NCI-H1417 treated with DMSO at 0.1 percent for 48 hours (cell line): ENCODE measurements at places on chromosomes 6 and 20.

DNA sequence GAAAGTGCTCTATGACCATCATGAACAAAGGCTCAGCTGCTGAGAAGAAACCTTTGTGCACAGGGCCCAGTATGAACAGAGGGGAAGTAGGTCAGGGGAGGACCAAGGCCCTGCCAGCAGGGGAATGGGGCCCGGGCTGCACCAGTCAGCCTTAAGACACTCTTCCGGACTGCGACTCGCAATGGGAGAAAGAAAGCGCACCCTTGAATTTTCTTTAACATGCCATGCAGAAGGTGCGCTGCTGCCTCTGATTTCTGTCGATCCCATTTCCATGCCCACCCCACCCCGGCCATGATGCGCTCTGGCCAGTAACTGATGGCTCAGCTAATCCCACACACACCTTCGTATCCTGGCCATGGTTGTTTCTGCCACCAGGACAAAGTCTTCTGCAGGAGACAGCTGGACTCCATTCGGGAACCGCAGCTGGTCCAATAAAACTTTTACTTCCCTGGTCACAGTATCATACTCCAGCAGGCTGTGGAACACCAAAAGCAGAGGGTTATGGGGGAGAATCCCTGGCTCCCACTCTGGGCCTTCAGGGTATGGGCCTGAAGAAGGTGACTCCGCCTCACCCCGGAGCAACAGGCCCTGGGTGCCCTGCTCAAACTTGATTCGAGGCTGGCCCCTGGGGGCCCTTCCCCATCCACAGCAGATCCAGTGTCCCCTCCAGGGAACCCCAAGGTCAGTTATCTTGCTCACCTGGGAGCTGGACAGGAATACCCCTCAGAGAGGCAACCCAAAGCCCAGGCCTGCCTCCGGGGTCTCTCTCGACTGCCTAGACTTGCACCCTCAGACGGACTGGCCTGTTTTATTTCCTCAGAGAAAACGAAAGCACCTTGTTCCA is 20.3 kb downstream of the CST7 start:
- DNase-seq, result no peak

GRCh38 chr6:116529466-116530290 is 15.8 kb downstream of the TRAPPC3L start:
- DNase-seq, result no peak

GRCh38 chr6:47545223-47545622 is 67.6 kb downstream of the CD2AP start:
- no peak for DNase-seq

- DNase-seq, result no peak
These were observed 376.8 kb upstream of the RUNX2 start for GRCh38 chr6:44951253-44951747.

- DNase-seq, result no peak
These were observed 248.3 kb downstream of the TMEM242 start for GRCh38 chr6:157074969-157075368.

DNA sequence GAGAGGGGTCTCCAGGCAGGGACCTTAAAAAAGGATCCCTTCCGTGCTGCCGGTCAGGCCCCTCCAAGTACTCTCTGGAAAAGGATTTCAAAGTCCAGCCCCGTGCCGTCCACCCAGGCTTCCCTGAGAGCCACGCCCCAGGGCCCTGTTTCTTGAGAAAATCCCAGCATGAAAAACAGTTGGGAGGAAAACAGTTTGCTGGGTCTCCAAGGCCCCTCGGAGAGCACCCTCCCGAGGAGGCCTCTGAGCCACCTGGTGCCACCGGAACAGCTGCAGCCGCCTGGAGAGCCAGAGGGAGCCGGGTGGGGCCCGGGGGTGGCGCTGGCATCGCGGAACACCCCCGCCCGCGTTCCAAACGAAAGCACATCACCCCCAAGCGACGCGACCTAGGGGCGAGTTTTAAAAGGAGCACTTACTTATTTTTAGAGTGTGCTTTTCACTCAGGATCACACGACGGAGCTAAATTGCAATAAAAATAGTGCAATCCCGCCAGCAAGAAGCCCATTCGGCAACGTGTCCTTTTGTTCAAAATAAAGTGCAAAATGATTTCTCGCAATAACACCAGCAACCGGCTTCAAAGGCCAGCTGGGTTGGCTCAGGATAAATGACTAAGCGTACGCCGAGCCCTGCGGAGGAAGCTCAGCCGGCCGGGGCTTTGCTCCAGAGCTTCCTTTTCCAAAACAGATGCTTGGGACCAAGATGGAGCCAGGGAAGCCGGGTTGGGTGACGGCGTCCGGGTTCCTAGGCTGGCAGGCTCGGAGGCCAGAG is 64.2 kb downstream of the YTHDF1 start:
- no peak for DNase-seq
